Endothelial cell of umbilical vein (primary cell): ENCODE measurements at places on chromosomes 3 and 15. TPM values are rescaled to one million over a fixed set of nuclear protein-coding genes. Genes with fewer than 3 reads are reported as not detected.

Gene SLC28A1
- polyA plus RNA-seq: not detected in 2 replicates

Gene FES
- 41.5 and 55.7 TPM in 2 replicates for polyA plus RNA-seq

Gene OIP5
- 11.8 and 11.9 TPM in 2 replicates for polyA plus RNA-seq

Gene TTLL13
- polyA plus RNA-seq: 0.04 and 0.05 TPM in 2 replicates

Gene CPN2
- not detected in 2 replicates for polyA plus RNA-seq

Gene NANOGP8
- not detected in 2 replicates for polyA plus RNA-seq

Gene PLAAT1
- 0.54 and 0.58 TPM in 2 replicates for polyA plus RNA-seq

Gene KCNAB1
- 0.05 and 0.21 TPM in 2 replicates for polyA plus RNA-seq

Gene GUCA1C
- not detected in 2 replicates for polyA plus RNA-seq

Gene SPINK8
- polyA plus RNA-seq: not detected in 2 replicates

Gene USP19
- 31.3 and 36.8 TPM in 2 replicates for polyA plus RNA-seq

Gene KBTBD13
- not detected in 2 replicates for polyA plus RNA-seq

Gene ACTR8
- polyA plus RNA-seq: 12.1 and 14.4 TPM in 2 replicates

Gene PLSCR2
- not detected in 2 replicates for polyA plus RNA-seq

Gene XRN1
- polyA plus RNA-seq: 3.4 and 4.4 TPM in 2 replicates

Gene ARNT2
- polyA plus RNA-seq: 0.03 and 0.10 TPM in 2 replicates

Gene TMEM207
- not detected in 2 replicates for polyA plus RNA-seq

Gene CCDC39
- not detected in 2 replicates for polyA plus RNA-seq

Gene REC114
- not detected in 2 replicates for polyA plus RNA-seq

Gene GOLGA8T
- polyA plus RNA-seq: 0.04 TPM in 1 of 2 replicates, not detected in the other

Gene ITIH3
- not detected in 2 replicates for polyA plus RNA-seq

Gene PLSCR1
- polyA plus RNA-seq: 53.2 and 55.5 TPM in 2 replicates

Gene ADAMTS9
- polyA plus RNA-seq: 5.1 and 6.5 TPM in 2 replicates

Gene PIF1
- polyA plus RNA-seq: 18.6 and 23.0 TPM in 2 replicates

Gene NSUN3
- 3.4 and 3.8 TPM in 2 replicates for polyA plus RNA-seq

Gene CHDH
- polyA plus RNA-seq: 0.02 and 0.06 TPM in 2 replicates

Gene ATP13A5
- polyA plus RNA-seq: not detected in 2 replicates

Gene C3orf49
- not detected in 2 replicates for polyA plus RNA-seq

Gene MAP6D1
- polyA plus RNA-seq: 2.4 and 2.9 TPM in 2 replicates

Gene MESP1
- polyA plus RNA-seq: 0.68 and 1.0 TPM in 2 replicates

Gene ZBBX
- not detected in 2 replicates for polyA plus RNA-seq

Gene PDZRN3
- not detected in 2 replicates for polyA plus RNA-seq

Gene MYO5A
- 28.8 and 31.9 TPM in 2 replicates for polyA plus RNA-seq

Gene FHIT
- polyA plus RNA-seq: 0.47 and 0.75 TPM in 2 replicates

Gene SCN11A
- polyA plus RNA-seq: 0.05 and 0.06 TPM in 2 replicates

Gene ADAMTS7
- 49.6 and 58.5 TPM in 2 replicates for polyA plus RNA-seq

Gene TP63
- polyA plus RNA-seq: not detected in 2 replicates

Gene CYP1A2
- not detected in 2 replicates for polyA plus RNA-seq

Gene ATP8B4
- 0.08 TPM in 1 of 2 replicates, not detected in the other for polyA plus RNA-seq

Gene UNC45A
- 103 and 111 TPM in 2 replicates for polyA plus RNA-seq

Gene CCNL1
- 133 and 137 TPM in 2 replicates for polyA plus RNA-seq

Gene C3orf85
- polyA plus RNA-seq: not detected in 2 replicates

Gene CCNDBP1
- polyA plus RNA-seq: 54.9 and 74.4 TPM in 2 replicates

Gene IFT80
- polyA plus RNA-seq: 4.9 and 7.3 TPM in 2 replicates

Gene SHF
- 2.8 and 3.8 TPM in 2 replicates for polyA plus RNA-seq

Gene CHRNA3
- polyA plus RNA-seq: not detected in 2 replicates

Gene SPTBN5
- polyA plus RNA-seq: 12.0 and 12.6 TPM in 2 replicates

Gene DUOXA2
- not detected in 2 replicates for polyA plus RNA-seq
